Sigmoid colon (tissue), 7 donors: ENCODE measurements at places on chromosomes 11 and 22. TPM values are rescaled to one million over a fixed set of nuclear protein-coding genes. Genes with fewer than 3 reads are reported as not detected.

The SYT7 gene
- polyA plus RNA-seq = 4.2 TPM

The RAB38 gene
- 1.3 TPM for polyA plus RNA-seq

The RELT gene
- polyA plus RNA-seq = 9.3 TPM

The KRTAP5-7 gene
- polyA plus RNA-seq = not detected

The POU2AF3 gene
- polyA plus RNA-seq = 0.92 TPM

The C1QTNF5 gene
- polyA plus RNA-seq = 5.4 TPM

The OR52E8 gene
- not detected for polyA plus RNA-seq

The ALDH3B1 gene
- polyA plus RNA-seq = 11.0 TPM

The P2RX3 gene
- not detected for polyA plus RNA-seq

The MUC2 gene
- 40.2 TPM for polyA plus RNA-seq

The FIBIN gene
- polyA plus RNA-seq = 6.0 TPM

The CSNK2A3 gene
- not detected for polyA plus RNA-seq

The PAMR1 gene
- 0.92 TPM for polyA plus RNA-seq
